Nephron progenitor cell (in vitro differentiated cells): ENCODE measurements at places on chromosomes 2 and 18.

- DNase-seq = no peak
These were observed 119.3 kb upstream of the RBBP8 start for GRCh38 chr18:22813648-22814328.

- DNase-seq = no peak
These were observed 373.6 kb downstream of the DCDC2C start for GRCh38 chr2:4077017-4077416.

- no peak for DNase-seq
These were observed 306.0 kb downstream of the BCL11A start for GRCh38 chr2:60247471-60247870.

- no peak for DNase-seq
These were observed 21.5 kb upstream of the TXNL4A start for GRCh38 chr18:80009661-80010550.

GRCh38 chr2:43370146-43370545 lies 143.7 kb upstream of the ZFP36L2 start:
- no peak for DNase-seq

DNA sequence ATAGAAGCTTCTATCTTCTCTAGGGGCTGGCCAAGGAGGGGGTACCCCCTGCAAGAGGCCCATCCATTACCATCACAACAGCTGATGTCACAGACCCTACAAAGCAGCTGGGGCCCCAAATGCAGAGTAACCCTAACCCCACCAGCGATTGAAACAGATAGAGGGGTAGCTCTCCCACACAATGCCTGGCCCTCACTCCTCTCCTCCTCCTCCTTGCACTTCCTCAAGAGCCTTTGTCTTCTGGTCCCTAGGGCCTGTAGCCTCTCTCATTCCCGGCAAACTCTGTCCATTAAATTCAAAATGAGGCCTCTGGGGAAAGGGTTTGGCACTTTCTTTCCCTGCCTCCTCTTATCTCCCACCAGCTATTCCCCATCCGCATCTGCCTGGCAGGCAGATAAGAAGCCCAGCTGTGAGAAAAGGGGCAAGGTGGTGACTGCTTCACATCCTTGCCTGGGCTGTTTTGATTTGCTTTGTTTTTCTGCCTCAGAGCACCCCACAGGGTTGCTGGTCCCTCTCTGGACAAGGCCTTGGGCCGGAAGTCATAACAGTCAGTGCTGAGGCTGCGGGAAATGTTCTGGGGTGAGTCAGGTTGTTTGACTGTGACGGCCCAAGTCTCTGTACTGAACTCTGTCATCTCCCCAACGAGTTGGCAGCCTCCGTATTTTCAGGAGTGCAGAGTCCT lies 26.1 kb upstream of the CYP26B1 start:
- no peak for DNase-seq
